Uterine smooth muscle cell (primary cell): ENCODE measurements at places on chromosomes 4 and X. TPM values are rescaled to one million over a fixed set of nuclear protein-coding genes. Genes with fewer than 3 reads are reported as not detected.

The SGMS2 gene
- total RNA-seq: 96.4 and 118 TPM in 2 replicates

The BOD1L1 gene
- 37.4 and 41.6 TPM in 2 replicates for total RNA-seq

The AVPR2 gene
- total RNA-seq: not detected in 2 replicates

The N4BP2 gene
- 7.4 and 8.0 TPM in 2 replicates for total RNA-seq

The KIT gene
- total RNA-seq: 0.89 and 1.00 TPM in 2 replicates

The EXOSC9 gene
- total RNA-seq: 28.6 and 96.1 TPM in 2 replicates
